ENCODE measurements at places on chromosomes 16 and 17. TPM values are rescaled to one million over a fixed set of nuclear protein-coding genes. Genes with fewer than 3 reads are reported as not detected.
A peak's percentile ranks its signal among the peaks of the same experiment; 100 is the strongest.

ABCA5 gene
- 13.1 TPM for polyA plus RNA-seq

CACNA1H gene
- 10.5 TPM for polyA plus RNA-seq

HIGD1B gene
- polyA plus RNA-seq, result 0.34 TPM

DNA sequence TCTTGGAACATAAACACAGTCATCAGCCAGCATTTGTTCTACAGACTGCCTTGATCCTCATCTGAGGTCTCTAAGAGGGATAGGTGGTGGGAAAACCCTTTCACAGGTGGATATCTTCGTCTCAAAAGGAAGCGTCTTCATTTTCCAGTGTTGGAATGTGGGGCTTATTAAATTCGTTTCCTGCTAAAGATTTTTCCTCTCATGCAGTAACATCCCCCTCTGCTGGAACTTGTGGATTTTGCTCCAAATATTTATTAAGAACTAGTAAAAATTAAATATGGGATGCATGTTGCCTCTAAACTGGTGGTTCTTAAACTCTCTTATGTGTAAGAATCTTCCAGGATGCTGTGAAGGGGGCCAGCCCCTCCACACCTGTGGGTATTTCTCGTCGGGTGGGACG is 20.1 kb upstream of the MLYCD start:
- DNase-seq, result peak; percentile 70
- H3K36me3 ChIP-seq, result no peaks in the 10 kb centered on the region
- peaks cover 6% of the 10 kb centered on the region for H3K27me3 ChIP-seq
- H3K4me1 ChIP-seq, result no peaks in the 10 kb centered on the region
- no peak overlapping the region for H3K4me3 ChIP-seq

GRCh38 chr16:28486266-28486665 is 5.6 kb downstream of the CLN3 start:
- no peak overlapping the region for H3K4me3 ChIP-seq
- H3K27me3 ChIP-seq, result no peaks in the 10 kb centered on the region
- H3K36me3 ChIP-seq, result peaks cover 12% of the 10 kb centered on the region
- no peaks in the 10 kb centered on the region for H3K4me1 ChIP-seq
- no peak for DNase-seq
- H3K27ac ChIP-seq, result no peak overlapping the region

GRCh38 chr17:62800585-62800984 is 7.5 kb downstream of the MARCHF10 start:
- DNase-seq, result peak; percentile 27
- H3K27me3 ChIP-seq, result no peaks in the 10 kb centered on the region
- H3K4me1 ChIP-seq, result no peaks in the 10 kb centered on the region
- H3K36me3 ChIP-seq, result no peaks in the 10 kb centered on the region

DNA sequence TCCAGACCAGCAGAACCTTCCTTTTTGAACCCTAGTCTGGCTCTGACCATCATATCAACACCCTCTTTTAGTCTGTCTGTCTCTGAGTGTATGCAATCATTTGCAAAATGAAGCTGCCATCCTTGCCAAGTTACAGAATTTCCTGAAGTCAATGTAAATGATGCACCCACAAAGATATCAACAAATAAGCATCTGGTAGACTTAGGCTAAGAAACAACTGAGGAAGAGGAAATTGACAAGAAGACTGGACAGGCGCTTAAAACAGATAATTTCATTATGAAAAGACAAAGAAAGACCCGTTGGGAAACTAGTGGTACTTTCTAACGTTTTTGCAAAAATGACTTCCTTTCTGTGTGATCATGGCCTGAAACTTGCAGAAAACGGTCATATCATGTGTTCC is 24.7 kb upstream of the CIITA start:
- H3K4me3 ChIP-seq, result no peak overlapping the region
- no peaks in the 10 kb centered on the region for H3K4me1 ChIP-seq
- DNase-seq, result no peak

Data from fibroblast of lung (primary cell).